Airway epithelial cell (primary cell): ENCODE measurements at places on chromosomes 2 and 18. TPM values are rescaled to one million over a fixed set of nuclear protein-coding genes. Genes with fewer than 3 reads are reported as not detected.

Gene PFN4
- total RNA-seq = not detected in 2 replicates

Gene ABCG8
- not detected in 2 replicates for total RNA-seq

Gene GCG
- not detected in 2 replicates for total RNA-seq

Gene SKOR2
- total RNA-seq = not detected in 2 replicates
